ENCODE measurements at places on chromosomes 7 and 10.

GRCh38 chr7:121020249-121020988 lies 31.9 kb downstream of the CPED1 start:
- no peak for DNase-seq

GRCh38 chr7:41005374-41005901 lies 697.5 kb downstream of the INHBA start:
- DNase-seq: no peak

DNA sequence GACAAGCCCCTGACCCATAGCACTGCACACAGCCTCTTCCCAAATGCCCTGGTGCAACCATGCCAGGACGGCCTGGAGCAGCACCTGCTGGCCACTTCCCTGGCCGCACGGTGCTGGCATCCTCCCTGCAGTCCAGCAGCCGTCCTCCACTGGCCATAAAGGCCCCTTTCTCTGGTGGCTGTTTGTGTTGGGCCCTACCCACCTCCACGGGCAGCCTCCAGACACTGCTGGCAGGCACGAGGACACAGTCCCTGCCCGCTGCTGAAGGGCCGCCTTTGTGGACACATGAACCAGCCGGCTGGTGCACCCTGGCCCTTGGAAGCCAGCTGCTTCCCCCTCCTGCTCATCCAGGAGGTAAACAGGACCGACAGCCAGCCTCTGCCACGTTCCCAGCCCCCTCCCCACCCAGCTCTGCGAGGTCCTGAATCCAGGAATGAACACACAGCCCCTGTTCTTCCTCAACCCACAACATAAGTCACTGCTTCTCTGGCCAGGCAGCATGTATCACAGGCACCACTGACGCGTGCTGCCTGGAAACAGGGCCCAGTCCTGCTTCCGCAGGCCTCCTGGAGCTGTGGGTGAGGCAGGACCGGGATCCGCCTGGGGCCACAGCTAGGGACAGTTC lies 43.8 kb downstream of the SPOCK2 start:
- DNase-seq: no peak

- DNase-seq: no peak
These were observed 178.3 kb upstream of the PDE1C start for GRCh38 chr7:32248522-32248921.
